ENCODE measurements at places on chromosomes 11 and 22.

GRCh38 chr11:15113381-15113780 lies 1.3 kb upstream of the INSC start:
- peak; percentile 84 for DNase-seq

GRCh38 chr11:6666302-6667183 lies 10.9 kb upstream of the DCHS1 start:
- DNase-seq = no peak

DNA sequence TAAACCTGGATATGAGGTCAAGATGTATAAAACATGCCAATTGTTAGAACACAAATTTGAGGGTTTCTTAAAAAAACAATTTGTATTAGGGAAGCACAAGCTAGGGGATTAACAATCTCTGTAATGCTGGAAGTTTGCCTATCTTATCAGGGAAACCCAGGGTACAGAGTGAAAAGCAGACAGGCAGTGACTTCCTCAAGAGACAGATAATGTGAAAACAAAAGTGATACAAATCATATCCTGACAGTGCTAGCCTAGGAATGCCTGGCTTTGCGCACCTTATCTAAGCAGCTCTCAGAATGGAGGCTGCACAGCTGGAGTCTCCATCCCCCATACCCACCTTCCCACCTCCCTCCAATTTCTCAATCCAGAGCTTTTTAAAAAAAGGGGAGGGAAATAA lies 22.5 kb upstream of the RBX1 start:
- DNase-seq = no peak

DNA sequence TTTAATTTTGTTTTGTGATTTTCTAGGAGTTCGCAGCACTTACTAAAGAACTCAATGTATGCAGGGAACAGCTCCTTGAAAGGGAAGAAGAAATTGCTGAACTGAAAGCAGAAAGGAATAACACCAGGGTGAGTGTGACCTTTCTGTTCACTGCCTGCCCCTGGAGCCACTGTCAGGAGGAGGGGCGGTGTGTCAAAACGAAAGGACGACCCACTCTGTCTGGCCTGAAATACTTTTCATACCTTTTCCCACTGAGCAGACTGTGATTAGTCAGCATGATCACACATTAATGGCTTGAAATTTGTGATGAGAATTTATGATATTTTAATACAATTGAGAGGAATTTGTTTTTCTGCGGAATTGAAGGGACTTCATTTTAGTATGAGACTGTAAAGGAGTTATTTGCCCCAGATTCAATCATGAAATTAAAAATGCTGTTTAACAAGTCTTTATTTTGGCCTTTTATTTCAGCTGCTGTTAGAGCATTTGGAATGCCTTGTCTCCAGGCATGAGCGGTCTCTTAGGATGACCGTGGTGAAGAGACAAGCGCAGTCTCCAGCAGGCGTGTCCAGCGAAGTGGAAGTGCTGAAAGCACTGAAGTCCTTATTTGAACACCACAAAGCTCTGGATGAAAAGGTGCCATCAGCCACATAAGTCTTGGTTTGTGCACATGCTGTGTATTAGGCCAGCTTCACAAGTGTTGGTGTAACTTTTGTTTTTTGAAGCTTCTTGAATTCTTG lies 54.1 kb downstream of the PPFIA1 start:
- DNase-seq = no peak

DNA sequence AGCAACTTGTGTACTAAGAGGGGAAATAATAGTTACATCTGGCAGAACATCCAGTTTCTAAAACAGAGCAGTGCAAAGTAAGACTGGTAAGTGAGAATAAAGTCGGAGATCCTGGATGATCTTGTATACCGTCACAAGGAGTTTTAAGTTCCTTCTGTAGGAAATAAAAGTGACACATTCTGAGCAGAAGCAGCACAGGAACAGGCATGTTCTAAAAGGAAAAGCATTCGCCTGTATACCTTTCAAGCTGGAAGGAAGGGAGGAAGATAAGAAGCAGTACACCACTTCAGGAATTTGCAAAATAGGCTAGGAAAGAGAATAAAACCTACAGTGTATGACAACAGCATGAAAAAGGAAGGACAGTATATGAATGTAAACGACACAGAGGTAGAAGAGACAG lies 106.2 kb upstream of the TP53AIP1 start:
- DNase-seq = no peak

- DNase-seq = peak; percentile 40
These were observed 1.6 kb downstream of the MRPL17 start for GRCh38 chr11:6681505-6681904.

DNA sequence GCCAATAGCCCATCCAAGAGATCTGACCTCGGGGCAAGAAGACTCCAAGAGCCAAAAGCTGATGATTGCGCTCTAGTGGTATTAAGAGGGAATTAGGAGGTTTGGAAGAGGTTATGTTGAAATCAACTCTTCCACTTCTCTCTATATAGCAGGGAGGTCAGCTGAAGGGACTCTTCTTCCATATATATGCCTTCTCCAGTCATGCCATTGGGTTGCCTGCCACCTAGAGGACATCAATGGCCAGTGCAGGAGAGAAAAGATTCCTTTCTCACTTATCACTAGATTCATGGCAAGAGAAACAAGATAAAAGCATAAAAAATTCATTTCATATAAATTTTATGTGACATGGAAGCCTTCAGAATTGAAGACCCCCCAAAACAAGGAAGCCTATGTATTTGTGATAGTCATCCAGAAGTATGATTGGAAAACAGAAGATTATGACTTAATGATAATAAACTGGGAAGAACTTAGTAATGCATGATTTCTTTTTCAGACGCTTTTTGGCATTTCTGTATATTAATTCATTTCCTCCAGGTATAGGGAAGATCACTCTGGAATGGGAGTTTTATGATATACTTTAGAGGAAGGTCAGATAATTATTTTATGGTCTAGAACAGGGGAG lies 435.1 kb upstream of the DDI1 start:
- peak; percentile 69 for DNase-seq

DNA sequence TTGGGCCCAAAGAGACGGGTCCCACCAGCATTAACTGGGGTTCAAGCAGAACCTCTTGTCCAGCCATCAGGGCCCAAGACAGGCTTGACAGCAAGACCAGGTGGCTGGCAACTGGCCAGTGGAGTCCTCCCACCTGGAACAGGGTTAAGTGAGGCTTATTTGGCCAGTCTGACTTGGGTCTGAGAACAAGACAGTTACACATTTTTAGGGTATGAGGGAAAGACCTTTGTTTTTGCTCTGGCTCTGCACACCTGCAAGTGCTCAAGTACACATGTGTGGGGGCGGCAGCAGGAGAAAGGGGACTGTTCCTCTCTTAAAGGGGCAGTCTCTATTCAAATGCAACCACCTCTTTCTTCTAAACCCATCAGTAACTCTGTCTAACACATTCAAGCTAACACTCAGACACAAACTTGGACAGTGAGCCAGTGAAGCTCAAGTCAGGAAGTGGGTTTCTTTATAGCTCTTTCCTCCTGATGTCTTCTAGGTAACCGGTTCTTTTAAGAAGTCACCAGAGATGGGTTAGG lies 116.2 kb downstream of the ETS1 start:
- no peak for DNase-seq

DNA sequence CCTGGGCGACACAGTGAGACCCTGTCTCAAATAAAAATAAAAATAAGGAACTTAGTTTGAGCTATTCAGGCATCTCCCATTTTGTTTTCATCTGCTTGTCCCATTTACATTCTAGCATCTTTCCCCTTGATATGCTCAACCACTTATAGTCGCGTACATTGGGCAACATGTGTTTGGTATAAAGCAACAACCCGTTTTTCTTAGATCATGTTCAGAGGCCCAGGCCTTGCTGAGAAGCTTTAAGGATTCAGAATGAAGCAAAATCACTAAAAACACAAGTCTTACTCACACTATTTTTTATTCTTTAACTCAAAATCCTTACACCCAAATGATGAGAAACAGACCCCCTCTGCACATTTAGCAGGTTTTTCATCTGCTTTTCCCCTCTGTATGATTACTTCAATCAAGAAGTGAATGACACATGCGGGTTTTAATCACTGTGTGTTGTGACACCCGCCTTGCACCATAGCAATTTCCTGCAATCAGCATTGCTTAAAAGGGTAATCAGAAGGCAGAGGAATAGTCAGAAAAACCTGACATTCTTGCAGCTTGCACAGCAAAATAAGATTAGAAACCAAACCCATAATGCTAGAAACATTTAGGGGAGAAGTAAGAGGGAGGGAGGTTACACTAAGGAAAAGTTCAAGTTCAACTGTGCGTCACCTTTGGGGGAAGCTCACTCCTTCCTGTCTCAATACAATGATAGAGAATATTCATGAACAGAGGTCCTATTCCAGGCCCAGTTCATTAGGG lies 25.9 kb downstream of the ALG9 start:
- no peak for DNase-seq

- DNase-seq = no peak
These were observed 204.3 kb downstream of the TENM4 start for GRCh38 chr11:79236541-79236971.

Data from KBM-7 (cell line).